NCI-H2107 (cell line): ENCODE measurements at places on chromosomes 3 and 15.

GRCh38 chr3:168417016-168417415, 321.3 kb upstream of the GOLIM4 start:
- DNase-seq, result no peak

- DNase-seq, result no peak
Measured at GRCh38 chr3:57998366-57999283, 9.6 kb upstream of the FLNB start.

GRCh38 chr3:131699001-131699400, 196.2 kb upstream of the MRPL3 start:
- DNase-seq, result no peak

DNA sequence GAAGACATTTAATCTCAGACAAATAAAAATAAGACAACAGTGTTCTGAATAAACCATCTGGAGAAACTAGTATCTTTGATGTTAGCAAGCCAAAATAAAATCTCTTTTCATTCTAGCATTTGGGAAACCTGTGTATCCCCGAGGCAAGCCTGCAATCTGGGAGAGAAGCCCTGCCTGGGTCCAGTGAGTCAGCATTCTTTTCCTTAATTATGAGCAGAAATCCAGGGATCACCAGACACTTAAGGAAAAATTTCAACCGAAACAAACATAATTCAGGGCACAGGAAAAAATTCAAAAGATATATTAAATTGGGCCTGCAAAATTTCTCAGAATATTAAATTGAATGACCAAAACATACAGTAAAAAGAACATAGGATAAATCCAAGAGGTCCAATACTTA, 4.2 kb downstream of the NCBP2 start:
- DNase-seq, result no peak

GRCh38 chr15:85564686-85565085, 184.3 kb downstream of the AKAP13 start:
- no peak for DNase-seq

DNA sequence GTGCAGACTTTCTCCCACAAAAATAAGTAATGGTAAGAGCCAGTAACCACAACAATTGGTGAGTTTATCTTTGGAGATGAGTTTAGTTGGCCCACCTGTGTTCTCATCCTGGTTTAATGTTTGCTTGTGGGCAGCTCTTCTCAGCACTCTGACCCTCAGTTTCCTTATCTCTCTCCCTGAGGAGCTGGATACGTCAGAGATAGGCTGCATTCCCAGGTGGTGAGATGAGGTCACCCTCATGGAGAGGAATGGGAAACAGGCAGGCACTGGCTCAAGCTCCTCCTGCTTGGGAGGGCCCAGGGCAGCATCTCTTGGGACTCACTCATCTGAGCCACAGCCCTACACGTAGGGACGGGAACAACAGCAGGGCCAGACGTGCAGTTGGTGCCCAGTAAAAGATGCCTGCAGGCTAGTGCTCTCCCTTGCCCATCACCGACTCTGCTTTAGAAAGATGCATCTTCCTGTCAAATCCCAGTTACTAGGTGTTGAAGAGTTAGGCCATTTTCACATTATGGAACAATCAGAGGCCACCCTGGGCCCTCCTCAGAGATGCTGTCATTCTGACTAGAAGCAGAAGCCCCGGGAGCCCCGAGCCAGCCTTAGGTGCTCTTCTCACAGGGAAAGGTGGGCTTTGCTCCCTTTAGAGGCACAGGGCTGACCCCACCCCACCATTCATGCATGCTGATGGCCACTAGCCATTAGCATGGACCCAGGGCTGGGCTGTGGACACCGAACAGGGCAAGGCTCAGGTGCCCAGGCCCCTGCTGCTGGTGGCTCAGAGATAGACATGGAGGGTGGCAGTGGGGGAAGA, 59.7 kb downstream of the GRIP2 start:
- DNase-seq, result no peak

DNA sequence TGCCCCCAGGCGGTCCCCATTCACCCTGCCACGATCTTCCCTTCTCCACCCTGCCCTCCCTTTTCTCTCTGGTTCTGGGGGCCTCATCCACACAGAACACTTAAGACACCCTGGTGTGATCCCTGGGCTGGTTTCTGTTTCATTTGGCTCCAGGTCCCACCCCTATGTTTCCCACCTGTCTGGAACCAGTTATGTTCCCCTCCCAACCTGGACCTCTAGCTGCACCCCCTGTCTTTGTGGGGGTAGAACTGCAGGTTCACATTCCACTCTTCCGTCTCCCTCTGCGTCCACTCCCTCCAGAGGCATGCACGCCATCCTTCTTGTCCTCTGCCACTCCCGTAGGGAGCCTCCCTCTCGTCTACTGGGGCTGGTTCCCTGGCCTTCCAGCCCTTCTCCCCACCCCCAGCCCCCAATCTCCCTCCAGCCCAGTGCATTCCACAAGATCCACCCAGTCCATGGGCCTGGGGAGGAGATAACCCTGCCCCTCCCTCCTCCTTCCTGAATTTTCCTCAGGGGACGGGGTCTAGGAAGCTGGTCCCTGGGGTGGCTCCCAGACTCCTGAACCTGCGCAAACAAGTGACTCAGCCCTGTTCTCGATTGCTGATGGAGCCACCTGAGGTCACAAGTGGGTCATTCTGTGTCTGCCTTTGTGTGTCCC, 73.8 kb downstream of the ABTB1 start:
- no peak for DNase-seq

GRCh38 chr3:141482245-141482922, 4.4 kb upstream of the RASA2 start:
- DNase-seq, result no peak

DNA sequence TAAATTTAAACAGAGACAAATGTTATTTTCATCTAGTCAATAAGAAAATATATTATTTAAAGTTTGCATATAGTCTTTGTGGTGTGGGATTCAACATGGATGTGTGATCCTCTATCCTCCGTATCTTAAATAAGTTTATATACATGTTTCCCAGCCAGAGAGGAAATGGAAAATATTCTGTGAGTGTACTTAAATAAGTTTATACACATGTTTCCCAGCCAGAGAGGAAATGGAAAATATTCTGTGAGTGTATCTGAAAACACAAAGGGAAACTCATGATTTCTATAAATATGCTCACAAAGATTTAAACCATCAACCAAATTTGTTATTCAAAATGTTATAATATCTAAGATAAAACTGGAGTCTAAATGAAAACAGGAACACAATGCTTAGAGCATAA, 110.0 kb upstream of the MELTF start:
- no peak for DNase-seq

- peak; percentile 10 for DNase-seq
Measured at GRCh38 chr3:10599017-10599416, 93.6 kb upstream of the ATP2B2 start.

GRCh38 chr3:42980209-42980608, 1.1 kb downstream of the GASK1A start:
- no peak for DNase-seq

DNA sequence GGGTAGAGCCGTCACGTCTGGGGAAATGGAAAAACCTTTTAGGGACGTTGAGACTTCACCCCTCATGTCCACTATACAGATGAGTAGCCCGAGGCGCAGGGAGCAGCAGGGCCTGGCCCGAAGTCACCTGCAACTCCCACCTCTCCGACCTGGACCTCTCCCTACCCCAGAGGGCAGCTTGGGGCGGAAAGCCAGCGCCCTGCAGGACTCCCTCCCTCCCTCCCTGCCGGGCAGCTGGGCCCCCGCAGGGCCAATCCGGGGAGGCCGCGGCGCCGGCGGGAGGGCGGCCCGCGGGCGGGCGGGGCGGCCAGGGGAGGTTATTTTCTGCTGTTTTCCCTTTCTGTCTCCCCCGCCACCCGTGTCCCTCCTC, 2.0 kb downstream of the WNT7A start:
- DNase-seq, result no peak

DNA sequence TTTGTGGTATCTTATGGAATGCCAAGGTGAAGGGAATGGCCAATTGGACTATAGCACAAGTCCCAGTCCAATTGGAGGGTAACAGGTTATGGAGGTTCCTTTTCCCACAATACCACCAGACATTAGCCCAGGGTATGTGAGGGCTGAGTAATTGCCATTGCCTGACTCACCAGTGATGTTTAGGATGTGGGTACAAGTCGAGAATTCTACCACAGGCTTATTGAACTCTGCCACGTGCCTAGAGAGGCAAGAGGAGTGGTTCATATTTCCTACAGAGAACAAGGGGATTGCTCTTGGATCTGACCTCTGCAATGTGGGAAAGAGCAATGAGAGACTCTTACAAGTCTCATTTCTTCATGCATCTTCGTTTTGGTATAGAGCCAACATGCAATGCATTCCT, 85.0 kb upstream of the XCR1 start:
- DNase-seq, result no peak

DNA sequence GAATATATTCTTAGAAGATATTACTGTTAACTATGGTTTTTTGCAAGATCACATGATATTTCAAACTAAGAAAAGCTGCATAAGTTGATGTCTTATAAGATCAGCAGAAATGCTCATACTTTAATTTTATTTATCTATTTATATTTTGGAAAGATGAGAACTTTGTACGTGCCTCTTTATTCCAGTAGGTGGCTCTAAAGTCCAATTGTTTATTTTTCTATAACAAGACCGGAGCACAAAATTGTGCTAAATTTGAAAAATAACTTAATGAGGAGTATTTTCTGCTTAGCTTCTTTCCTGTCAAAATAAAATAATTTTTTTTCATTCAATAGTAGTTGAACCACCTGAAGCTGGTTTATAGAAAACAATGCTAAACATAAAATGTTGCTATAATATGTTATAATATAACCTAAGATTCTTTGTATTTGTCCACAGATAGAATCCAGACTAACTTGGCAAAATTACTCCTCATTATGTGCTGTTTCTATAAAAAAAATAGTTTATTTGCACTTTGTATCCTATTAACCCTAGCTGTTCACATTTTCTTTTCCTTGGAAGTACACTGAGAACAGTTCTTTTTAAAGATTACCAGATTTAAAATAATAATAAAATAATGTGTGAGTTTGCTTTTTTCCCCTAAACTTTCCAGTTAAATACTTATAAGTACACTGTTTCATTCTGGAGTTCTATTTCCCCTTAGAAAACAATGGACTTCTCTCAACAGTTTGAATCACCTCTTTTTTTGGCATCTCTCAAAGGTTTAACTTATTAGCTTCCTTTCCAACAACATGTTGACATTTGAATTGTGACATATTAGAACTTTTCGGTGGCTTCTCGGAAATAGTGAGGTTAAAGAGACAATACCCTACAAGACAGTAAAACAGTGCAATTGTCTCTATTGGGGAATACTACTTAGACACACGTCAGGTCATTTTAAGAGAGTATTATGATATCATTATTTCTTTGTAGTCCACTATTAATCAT, 530.0 kb downstream of the MECOM start:
- no peak for DNase-seq

DNA sequence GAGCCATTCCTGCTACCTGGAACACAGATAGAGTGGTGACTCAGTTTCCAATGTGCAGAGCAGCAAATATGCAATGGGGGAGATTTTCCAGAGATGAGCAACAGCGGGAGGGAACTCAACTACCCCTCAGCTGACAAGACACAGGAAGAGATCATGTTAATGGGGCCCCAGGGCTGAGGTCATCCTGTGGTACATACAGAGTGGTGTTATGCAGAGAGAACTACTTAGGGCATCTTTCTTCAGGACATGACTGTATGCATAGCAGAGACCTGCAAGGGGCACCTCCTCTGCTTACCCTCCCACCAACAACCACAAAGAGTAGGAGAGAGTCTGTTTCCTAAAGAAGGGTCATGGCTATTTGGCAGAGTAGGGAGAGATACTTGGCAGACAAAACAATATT, 6.8 kb upstream of the TBC1D5 start:
- DNase-seq, result no peak

DNA sequence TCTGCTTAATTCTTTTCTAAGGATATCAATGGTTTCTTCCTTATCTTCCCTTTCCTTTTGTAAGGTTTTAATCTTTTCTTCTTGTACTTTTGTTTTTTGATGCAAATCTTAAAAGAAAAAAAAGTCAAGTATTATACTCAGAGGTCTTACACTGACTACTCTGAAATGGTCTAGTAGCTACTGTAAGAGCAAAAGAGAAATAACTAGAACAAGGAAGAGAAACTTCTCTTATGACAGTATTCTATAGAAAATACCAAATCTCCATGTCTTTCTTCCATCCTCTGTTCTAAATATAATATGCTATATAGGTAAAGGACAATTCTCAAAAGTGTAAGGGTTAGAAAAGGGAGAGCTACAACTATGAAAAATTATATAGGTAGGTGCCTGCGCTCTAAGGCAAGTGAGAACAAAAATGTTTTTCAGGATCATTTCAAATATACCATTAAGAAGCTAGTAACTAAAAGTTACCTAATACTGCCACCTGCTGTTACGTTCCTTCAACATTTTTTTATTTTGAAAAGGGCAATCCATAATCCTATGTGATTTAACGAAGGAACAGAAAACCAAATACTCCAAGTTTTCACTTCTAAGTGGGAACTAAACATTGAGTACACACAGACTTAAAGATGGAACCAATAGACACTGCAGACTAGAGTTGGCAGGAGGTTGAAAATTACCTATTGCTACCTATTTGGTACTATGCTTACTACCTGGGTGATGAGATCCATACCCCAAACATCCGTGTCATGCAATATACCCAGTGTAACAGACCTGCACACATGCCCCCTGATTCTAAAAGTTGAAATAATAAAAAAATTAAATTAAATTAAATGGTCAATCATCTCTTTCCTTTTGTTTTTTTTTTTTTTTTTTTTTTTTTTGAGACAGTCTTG, 36.7 kb downstream of the CIP2A start:
- DNase-seq, result no peak

DNA sequence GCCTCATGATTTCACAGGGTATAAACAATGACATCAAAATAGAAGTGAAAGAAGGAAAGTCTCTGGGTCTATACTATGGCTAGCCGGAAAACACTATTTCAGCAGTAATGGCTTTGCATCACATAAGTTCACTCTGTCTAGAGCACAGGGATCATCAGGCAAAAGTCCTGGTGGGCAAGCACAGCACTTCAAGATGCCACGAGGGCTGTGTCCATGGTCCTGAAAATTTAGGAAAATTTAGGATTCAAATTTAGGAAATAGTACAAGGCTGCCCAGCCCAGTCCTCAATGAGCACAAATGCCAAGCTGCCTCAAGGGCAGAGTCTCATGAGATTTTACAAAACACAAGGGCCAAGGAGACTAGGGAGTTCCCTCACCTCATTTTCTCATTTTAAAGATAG, 54.1 kb downstream of the RORA start:
- no peak for DNase-seq

DNA sequence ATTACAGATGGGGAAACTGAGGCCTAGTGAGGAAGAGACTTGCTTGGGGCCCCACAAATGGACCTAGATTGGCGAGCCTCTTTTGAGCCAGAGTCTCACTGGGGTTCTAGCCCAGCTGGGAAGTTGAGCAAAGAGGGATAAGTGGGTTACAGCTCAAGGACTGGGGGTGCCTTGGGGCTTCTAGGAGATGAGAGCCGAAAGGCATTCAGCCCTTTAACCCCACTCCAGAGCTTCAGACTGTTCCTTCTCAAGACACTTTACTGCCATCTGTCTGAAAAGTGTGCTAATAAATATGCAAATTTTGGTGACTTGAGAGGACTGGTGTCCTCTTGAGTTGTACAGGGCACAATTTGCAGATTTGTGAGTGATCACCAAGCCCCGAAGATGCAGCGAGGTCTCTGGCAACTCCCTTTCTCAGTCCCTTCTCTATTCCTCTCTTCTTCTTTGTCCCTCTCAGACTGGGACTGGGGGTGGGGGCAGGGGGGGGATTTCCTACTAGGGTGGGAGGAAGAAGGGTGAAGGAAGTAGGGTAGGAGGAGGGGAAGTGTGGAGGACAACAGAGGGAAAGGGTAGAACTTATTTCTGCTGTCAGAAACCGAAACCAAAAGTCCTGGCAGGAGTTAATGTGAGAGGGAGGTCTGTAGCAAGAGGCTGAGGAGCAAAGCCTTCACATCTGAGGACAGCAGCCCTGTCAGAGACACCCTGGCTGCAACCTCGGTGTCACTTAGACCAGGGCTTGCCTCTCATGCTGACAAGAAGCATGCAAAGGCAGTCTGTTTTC, 16.2 kb upstream of the ANKDD1A start:
- DNase-seq, result no peak
